ENCODE measurements at places on chromosomes 16 and 17. TPM values are rescaled to one million over a fixed set of nuclear protein-coding genes. Genes with fewer than 3 reads are reported as not detected.

The CD300A gene
- total RNA-seq, result not detected

The DBF4B gene
- total RNA-seq, result 12.3 TPM

The TRPV2 gene
- 38.3 TPM for total RNA-seq

The HSPB9 gene
- total RNA-seq, result not detected

The C16orf74 gene
- 6.1 TPM for total RNA-seq

The BRICD5 gene
- 2.7 TPM for total RNA-seq

The ZNF19 gene
- 1.5 TPM for total RNA-seq

The AOC3 gene
- 0.15 TPM for total RNA-seq

The CMTM2 gene
- not detected for total RNA-seq

The MPO gene
- not detected for total RNA-seq

The EIF3CL gene
- 147 TPM for total RNA-seq

The IRX3 gene
- 1.2 TPM for total RNA-seq

The CHRNE gene
- 0.74 TPM for total RNA-seq

The KIF18B gene
- total RNA-seq, result 25.2 TPM

The KRTAP2-2 gene
- total RNA-seq, result not detected

The RAI1 gene
- 14.6 TPM for total RNA-seq

The NT5C3B gene
- total RNA-seq, result 65.0 TPM

The SUMO2 gene
- 102 TPM for total RNA-seq

The HSD17B2 gene
- not detected for total RNA-seq

The MARF1 gene
- total RNA-seq, result 6.5 TPM

The CDRT15 gene
- total RNA-seq, result not detected

The SHISA9 gene
- not detected for total RNA-seq

The SYNGR3 gene
- 4.2 TPM for total RNA-seq

The KRTAP9-4 gene
- total RNA-seq, result not detected

The SLC16A6 gene
- 0.50 TPM for total RNA-seq

The ZC3H18 gene
- total RNA-seq, result 14.0 TPM

The ZNF18 gene
- 6.4 TPM for total RNA-seq

The ENO3 gene
- total RNA-seq, result 0.74 TPM

The TNFRSF13B gene
- not detected for total RNA-seq

The ABCA6 gene
- 0.84 TPM for total RNA-seq

The TMEM92 gene
- 0.15 TPM for total RNA-seq

The GFAP gene
- total RNA-seq, result 0.67 TPM

The CENPX gene
- 135 TPM for total RNA-seq

The NPIPA5 gene
- total RNA-seq, result 2.1 TPM

The ICAM2 gene
- total RNA-seq, result 1.8 TPM

The ANKFN1 gene
- not detected for total RNA-seq

The MFAP4 gene
- 39.8 TPM for total RNA-seq

The SYCE1L gene
- 0.34 TPM for total RNA-seq

The EPX gene
- total RNA-seq, result not detected

The CACNG4 gene
- not detected for total RNA-seq

The GPR179 gene
- not detected for total RNA-seq

The GALR2 gene
- 0.17 TPM for total RNA-seq

The CRHR1 gene
- not detected for total RNA-seq

The NR1D1 gene
- total RNA-seq, result 1.3 TPM

The CLEC18A gene
- not detected for total RNA-seq

The KRT31 gene
- not detected for total RNA-seq

Data from bronchus fibroblast of lung (primary cell).